Panc1 (cell line): ENCODE measurements at places on chromosomes 13 and 19.
A peak's percentile ranks its signal among the peaks of the same experiment; 100 is the strongest.

DNA sequence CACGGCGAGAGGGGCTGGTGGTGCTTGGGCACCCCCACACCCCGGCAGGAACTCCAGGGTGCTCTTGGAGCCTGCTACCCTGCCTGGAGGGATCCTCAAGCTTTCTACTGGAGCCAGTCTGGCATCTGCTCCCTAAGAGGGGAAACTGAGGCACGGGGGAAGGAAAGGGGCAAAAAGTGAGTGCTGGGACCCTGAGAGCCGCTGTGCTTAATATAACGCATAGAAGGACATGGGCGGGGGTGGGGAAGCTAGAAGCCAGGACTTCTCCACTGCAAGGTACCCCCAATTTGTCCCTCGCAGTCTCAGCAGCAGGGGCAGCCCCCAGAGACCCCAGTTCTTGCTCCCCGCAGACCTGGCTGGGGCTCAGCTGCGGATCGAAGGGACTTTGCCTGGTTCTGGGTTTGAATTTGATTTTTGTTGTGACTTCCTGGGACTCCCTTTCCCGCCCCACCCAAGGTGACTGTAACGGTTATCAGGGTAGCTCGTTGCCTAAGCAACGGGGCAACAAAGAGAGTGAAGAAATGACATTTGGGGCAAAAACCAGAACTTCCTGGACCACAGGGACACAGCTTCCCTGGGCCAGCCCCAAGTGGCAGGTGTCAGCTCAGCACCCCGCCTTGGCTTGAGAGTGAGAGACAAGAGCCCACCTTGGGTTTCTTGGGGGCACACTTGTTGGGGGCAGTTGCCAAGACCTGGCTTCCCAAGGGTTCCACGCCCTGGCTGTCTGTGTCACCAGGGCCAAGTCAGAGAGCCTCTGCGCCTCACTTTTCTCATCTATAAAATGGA lies 638 bp downstream of the ADGRE5 start:
- no peak for DNase-seq

DNA sequence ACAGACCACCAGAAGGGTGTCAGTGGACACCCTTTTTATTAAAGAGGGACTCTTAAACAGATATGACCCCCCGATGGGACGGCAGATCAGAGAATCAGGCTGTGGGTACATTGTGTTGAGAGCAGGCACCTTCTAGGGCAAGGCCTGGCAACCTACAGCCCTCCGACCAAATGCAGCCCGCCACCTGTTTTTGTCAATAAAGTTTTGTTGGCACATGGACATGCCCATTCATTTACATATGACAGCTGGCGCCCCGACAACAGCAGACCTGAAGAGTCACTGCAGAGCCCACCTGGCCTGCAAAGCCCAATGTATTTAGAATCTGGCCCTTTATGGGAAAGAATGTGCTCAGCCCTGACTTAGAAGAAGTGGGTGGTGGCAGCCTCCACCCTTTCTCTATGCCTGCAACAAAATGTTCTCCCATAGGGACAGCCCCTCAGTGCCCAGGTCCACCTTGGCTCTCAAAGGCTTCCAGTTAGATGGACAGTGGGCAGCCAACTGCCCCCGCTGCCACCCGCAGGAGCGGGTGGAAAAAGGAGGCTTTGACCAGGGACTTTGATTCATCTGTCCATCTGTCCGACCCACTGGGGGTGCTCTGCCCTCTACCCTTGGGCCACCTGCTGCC lies 184.9 kb downstream of the PTPRS start:
- DNase-seq = no peak

GRCh38 chr19:42198676-42199439 lies 18.6 kb downstream of the DEDD2 start:
- DNase-seq = no peak

DNA sequence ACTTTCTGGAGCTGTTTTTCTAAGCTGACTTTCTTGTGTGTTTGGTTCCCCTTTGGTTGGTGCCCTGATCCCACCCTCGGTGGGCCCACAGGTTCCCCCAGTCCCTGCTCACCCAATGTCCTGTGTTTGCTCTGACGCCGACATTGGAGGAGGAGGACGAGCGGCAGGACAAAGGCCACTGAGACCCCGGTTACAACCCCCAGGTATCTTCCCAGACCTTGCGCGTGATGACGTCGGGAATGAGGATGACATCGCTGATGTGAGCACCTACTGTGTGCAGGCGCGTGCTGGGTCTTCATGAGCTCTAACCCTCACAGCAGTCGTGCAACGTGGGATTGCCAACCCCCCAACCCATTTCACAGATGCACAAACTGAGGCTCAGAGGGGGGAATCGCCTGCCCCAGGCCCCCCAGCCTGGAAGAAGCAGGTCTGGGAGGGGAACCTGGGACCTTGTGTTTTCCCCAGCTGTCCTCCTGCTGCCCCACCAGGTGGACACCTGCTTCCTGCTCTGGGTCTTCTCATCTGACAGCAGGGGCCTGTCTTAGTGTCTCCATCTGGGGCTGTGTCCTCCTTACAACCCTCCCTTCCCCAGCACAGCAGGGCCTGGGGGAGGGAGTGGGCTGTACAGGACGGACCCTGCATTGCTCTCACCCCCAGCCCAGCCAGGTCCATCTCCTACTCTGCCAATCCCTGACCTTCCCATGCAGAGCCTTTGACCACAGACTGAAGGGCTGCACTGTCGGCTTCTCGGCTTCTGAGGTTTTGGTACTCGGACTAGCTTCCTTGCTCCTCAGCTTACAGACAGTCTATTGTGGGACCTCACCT lies 4.7 kb upstream of the LILRA6 start:
- DNase-seq = no peak

DNA sequence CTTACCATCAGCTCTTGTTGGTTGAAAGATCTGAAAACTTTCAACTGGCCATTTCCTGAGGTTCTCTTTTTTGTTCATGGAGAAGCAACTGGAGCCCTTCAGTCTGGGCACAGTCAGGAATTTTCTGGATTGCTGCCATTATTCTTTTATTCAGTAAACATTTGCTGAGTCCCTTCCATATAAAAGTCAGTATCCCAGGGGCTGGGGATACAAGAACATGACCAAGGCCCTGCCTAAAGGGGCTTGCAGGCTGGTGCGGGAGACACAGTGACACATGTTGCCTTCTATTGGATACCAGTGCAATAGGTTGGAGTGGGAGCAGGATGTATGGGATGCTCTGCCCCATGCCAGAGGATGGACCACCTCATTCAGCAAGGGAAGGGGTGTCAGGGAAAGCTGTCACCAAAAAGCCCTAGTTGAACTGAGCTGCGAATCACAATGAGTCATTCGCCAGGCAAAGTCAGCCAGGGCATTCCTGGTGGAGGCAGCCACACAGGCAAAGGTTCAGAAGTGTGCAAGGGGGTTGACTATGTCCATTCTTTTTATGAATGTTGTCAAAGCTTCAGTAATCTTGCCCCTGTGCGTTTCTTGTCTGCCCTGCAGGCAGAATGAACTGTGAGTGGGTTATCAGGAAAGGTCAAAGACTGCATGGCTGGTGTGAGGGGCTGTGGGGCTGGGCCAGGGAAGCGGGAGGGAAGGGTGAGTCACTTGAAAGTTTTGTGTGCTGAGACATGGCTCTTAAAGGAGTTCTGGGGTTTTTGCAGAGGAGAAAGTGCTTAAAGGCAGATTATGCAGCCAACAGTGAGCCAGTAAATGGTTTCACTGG lies 395.9 kb downstream of the KCNRG start:
- DNase-seq = peak; percentile 32

- DNase-seq = no peak
These were observed 53.8 kb downstream of the MLLT1 start for GRCh38 chr19:6226012-6226411.

- DNase-seq = no peak
These were observed 31.5 kb upstream of the HIF3A start for GRCh38 chr19:46265217-46265828.

DNA sequence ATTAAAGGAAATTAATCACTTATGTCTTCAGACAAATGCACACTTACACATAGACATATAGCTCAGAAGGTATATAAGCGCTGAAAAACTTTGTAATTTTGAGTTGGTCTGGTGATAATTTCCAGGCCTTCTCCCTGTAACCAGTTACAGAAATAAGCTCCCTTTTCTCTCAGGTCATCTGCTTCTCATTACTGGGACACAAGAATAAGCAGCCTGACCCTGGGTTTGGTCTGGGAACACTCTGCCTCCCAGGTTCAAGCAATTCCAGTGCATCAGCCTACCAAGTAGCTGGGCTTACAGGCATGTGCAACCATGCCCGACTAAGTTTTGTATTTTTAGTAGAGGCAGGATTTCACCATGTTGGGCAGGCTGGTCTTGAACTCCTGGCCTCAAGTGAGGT lies 274.5 kb downstream of the LMO7 start:
- no peak for DNase-seq

DNA sequence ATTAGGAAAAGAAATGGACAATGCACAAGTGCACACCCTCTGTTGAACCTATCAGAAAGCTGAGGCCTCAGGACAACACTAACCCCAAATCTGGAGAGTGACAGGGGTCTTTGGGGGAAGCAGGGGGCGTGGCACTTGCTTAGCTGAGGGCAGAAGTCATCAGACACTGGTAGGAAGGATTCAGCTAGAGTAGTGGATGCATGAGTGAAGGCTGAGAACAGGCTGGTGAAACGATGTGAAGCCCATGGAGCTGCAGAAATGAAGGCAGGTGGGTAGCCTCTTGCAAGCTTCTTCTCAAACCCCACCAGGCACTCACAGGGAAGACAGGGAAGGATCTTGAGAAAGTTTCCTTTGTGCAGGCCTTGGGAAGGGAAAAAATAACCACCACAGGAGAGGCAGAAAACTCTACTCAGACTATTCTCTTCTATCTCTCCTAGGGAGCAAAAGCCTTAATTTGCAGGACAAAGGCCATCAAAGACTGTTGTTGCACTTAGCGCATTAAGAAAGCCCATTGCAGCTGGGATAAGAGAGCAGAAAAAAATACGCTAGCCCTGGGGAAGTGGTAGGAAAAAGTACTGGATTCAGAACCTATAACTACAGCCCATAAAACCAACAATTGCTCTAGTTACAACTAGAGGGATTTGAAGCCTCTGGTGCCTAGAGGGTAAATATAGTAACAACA lies 193.3 kb upstream of the ZNF536 start:
- DNase-seq = no peak

DNA sequence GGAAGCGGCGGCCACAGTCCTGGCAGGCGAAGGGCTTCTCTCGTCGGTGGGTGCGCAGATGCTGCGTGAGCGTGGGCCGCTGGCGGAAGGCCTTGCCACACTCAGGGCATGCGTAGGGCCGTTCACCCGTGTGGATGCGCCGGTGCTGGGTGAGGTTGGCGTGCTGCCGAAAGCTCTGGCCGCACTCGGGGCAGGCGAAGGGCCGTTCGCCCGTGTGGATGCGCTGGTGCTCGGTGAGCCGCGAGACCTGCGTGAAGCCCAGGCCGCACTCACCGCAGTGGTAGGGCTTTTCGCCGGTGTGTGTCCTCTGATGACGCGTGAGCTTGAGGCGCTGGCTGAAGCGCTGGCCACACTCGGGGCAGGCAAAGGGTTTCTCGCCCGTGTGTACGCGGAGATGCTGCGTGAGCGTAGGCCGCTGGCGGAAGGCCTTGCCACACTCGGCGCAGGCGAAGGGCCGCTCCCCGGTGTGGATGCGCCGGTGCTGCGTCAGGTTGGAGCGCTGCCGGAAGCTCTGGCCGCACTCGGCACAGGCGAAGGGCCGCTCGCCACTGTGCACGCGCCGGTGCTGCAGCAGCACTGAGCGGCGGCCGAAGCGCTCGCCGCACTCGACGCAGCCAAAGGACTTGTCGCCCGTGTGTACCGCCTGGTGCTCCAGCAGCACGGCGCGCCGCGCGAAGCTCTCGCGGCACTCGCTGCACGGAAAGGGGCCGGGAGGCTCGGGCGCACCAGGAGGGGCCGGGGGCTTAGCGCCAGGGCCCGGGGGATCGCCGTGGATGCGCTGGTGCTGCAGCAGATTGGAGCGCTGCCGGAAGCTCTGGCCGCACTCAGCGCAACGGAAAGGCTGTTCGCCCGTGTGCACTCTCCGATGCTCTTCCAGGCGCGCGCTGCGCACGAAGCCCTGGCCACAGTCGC lies 4.0 kb upstream of the UBE2M start:
- DNase-seq = no peak

GRCh38 chr13:49608651-49609331 lies 19.5 kb upstream of the ARL11 start:
- no peak for DNase-seq

GRCh38 chr19:15893477-15893876 lies 4.4 kb downstream of the CYP4F2 start:
- DNase-seq = no peak

DNA sequence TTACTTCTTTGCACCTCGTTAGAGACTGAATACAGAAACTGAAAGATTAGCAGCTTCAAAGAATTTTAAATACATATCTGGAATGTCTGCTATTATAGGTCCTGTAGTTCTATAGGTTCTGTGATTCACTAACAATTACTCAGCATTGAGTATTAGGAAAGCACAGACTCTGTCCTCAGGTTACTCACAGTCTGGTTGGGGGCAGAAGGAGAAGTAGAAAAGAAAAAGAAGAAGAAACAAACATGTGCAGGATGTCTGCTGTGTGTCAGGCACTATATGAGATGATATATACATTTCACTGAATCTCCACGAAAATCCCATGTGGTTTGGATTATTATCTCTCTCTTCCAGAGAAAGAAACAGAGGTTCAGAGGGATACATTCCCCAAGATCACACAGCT lies 40.1 kb downstream of the SERTM1 start:
- DNase-seq = no peak

DNA sequence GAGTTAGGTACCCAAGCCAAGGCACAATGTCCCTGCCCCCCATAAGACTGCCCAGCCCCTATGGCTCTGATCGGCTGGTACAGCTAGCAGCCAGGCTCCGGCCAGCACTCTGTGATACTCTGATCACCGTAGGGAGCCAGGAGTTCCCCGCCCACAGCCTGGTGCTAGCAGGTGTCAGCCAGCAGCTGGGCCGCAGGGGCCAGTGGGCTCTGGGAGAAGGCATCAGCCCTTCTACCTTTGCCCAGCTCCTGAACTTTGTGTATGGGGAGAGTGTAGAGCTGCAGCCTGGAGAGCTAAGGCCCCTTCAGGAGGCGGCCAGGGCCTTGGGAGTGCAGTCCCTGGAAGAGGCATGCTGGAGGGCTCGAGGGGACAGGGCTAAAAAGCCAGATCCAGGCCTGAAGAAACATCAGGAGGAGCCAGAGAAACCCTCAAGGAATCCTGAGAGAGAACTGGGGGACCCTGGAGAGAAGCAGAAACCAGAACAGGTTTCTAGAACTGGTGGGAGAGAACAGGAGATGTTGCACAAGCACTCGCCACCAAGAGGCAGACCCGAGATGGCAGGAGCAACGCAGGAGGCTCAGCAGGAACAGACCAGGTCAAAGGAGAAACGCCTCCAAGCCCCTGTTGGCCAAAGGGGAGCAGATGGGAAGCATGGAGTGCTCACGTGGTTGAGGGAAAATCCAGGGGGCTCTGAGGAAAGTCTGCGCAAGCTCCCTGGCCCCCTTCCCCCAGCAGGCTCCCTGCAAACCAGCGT lies 3.0 kb upstream of the KMT2B start:
- DNase-seq = no peak

DNA sequence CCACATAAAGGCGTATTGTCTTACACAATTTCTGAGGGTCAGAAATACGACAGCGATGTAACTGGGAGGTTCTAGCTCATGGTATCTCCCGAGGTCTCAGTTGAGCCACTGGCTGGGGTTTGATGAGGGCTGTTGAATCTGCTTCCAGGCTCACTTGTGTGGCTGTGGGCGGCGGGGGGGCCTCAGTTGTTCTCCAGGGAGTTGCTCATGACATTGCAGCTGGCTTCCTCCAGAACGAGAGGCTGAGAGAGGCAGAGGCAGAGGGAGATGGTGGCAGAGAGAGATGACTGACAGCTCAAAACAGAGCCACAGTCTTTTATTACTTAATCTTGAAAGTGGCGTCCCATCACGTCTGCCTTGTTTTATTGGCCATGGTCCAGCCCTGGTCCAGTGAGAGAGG lies 6.2 kb upstream of the NLRP5 start:
- DNase-seq = no peak
